ENCODE measurements at places on chromosomes 3 and 15.

- no peak for DNase-seq
Observed at GRCh38 chr3:194999491-194999890, 271.5 kb downstream of the XXYLT1 start.

- no peak for DNase-seq
Observed at GRCh38 chr3:50390508-50391224, 31.3 kb upstream of the TMEM115 start.

- DNase-seq: no peak
Observed at GRCh38 chr3:131797776-131798175, 237.0 kb downstream of the CPNE4 start.

GRCh38 chr15:85501574-85501973, 121.2 kb downstream of the AKAP13 start:
- no peak for DNase-seq

GRCh38 chr3:49296781-49297411, 19.9 kb upstream of the C3orf62 start:
- DNase-seq: no peak

GRCh38 chr3:10936686-10937085, 55.9 kb upstream of the SLC6A1 start:
- no peak for DNase-seq

DNA sequence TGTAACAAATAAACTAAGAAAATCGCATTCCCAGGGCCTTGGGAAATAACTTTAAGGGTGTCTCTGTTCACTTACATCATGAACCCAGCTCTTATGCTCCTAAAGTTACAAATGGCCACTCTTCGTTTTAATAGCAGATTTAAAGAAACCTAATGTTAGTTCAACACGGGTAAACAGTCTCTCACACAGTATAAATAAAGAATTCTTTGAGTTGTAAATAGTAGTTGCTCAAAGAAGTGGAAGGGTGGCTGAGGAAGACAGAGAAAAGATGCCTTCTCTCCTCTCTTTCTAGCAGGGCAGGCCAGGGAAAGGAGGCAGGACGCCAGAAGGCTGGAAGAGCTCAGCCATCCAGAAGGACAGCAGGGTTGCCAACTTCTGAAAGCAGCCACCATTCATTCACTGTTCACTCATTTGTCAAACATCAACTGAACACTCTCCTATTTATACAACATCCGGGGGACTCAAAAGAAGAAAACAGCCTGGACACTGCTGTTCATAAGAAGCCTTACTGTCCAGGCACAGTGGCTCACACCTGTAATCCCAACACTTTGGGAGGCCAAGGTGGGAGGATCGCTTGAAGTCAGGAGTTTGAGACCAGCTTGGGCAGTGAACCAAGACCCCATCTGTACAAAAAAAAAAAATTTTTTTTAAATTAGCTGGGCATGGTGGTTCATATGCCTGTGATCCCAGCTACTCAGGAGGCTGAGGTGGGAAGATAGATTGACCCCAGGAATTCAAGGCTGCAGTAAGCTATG, 47.3 kb downstream of the WWTR1 start:
- DNase-seq: no peak

GRCh38 chr15:85276508-85276907, 103.9 kb upstream of the AKAP13 start:
- no peak for DNase-seq

GRCh38 chr3:149621218-149622005, 36.4 kb downstream of the WWTR1 start:
- no peak for DNase-seq

- no peak for DNase-seq
Observed at GRCh38 chr3:142941373-142942123, 21.9 kb downstream of the PAQR9 start.

GRCh38 chr3:122085673-122086072, 30.5 kb downstream of the CD86 start:
- no peak for DNase-seq

GRCh38 chr3:10772271-10773161, 43.5 kb upstream of the SLC6A11 start:
- no peak for DNase-seq

DNA sequence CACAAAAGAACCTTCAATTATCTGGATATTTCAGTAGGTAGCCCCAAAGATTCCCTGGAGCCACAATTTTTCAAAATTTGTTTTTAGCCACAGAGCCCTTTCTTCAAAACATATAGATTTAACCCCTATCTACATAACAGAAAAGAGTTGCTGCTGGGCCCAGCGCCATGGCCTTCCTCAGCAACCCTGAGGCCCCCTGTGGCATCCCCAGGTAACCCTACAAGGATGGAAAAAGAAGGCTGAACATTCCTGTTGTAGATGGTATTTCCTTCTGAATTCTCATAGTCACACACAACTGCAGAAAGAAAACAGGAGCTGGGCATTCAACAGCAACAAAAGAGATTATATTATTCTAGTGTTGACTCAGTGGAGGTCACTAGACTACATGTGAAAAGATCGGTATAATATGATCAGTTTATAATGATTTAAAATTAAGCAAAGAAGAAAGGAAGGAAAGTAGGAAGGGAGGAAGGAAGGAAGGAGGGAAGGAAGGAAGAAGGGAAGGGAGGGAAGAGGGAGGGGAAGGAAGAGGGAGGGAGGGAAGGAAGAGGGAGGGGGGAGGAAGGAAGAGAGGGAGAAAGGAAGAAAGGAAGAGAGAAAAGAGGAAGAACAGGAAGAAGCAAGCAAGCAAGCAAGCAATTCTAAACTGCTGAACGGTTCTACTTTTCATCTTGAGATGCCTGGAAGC, 342.5 kb upstream of the NR2F2 start:
- DNase-seq: no peak

DNA sequence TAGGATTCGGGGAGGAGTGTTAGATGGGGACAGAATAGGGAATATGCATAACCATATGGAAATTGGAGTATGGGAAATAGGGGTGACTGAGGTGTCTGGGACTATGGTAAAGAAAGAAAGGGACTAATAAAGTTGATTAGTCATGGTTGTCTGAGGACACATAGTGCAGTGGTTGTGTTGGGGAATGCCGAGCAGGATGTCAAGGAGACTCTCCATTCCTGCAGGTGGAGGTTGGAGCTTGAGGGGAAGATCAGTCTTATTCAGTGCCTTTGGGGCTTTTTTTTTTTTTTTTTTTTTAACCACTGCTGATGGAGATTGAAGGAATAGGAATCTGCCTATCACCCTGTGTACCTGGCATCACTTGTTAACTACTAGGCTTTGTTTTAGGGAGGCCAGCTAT, 10.8 kb downstream of the NMD3 start:
- DNase-seq: no peak

Data from effector memory CD8-positive, alpha-beta T cell (primary cell).